ENCODE measurements at places on chromosomes 4 and X.

GRCh38 chrX:75781611-75782010, 3.4 kb downstream of the MAGEE2 start:
- DNase-seq, result no peak

DNA sequence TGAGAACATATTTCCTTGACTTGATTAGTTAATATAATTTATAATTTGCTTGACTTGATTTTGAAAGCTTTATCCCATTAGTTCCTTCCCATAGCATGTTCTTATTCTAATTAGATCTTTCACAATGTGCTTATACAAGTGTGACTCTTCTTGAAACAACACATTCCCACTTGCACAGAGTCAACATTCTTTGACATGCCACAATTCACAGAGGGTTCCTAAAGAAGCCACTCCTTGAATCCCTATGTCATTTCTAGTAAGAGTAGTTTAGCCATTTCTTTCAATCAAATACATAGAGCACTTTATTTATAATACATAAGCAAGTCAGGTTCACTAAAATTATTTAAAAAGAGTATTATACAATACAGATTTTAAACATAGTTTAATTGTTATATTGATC, 228.9 kb upstream of the GRID2 start:
- no peak for DNase-seq

GRCh38 chrX:24253030-24253429, 60.8 kb downstream of the SUPT20HL2 start:
- no peak for DNase-seq

DNA sequence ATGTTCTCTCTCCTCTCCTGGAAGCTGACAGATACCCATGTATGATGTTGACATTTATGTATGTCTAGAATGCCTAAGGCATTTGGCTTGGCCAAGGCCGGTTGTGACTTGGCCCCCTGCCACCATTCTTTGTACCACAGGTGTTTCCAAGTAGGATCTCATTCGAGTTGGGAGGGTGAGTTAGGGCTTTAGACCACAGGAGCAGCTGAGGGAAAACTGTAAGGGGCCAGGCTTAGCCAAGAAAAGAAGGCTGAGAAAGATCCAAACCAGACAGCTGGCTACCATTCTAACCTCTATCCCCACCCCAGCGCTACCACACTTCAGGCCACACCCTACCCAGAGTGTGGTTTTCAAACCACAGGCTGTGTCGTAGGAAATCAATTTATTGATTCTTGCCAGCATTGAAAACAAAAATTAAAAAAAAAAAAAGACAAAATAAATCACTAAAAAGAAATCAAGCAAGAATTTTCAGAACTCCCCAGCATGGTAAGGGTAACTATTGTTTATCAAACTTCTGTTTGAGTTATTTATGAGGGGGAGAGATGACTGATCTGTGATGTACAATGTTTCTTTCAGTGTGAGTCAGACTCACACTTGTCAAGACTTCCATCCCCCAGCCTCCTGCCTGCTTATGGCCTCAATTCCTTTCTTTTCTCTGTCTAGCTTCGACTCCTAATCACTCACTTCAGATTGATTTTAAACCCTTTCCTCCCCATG, 9.9 kb downstream of the TMSB4X start:
- DNase-seq, result no peak

GRCh38 chrX:154317391-154317995, 21.9 kb downstream of the TKTL1 start:
- DNase-seq, result no peak
